ENCODE measurements at places on chromosomes 6 and 20.

DNA sequence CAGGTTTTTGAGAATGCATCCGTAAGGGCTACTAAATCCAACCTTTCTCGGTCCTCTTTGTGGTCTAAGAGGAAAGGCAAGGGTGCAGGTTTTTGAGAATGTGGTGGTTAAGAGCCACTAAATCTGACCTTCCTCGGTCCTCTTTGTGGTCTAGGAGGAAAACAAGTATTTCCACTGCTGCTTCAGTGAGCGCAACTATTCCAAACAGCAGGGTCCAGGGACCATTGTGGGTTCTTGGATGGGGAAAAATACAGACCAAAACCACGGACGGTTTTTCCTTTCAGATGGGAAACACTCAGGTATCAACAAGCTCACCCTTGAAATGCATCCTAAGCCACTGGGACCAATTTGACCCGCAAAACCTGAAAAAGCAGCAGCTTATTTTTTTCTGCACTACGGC lies 21.9 kb downstream of the BTBD9 start:
- no peak for DNase-seq

- DNase-seq: peak; percentile 44
Measured at GRCh38 chr6:165049362-165049761, 260.0 kb downstream of the C6orf118 start.

GRCh38 chr20:41738604-41739206 lies 120.5 kb upstream of the CHD6 start:
- DNase-seq: peak; percentile 76

DNA sequence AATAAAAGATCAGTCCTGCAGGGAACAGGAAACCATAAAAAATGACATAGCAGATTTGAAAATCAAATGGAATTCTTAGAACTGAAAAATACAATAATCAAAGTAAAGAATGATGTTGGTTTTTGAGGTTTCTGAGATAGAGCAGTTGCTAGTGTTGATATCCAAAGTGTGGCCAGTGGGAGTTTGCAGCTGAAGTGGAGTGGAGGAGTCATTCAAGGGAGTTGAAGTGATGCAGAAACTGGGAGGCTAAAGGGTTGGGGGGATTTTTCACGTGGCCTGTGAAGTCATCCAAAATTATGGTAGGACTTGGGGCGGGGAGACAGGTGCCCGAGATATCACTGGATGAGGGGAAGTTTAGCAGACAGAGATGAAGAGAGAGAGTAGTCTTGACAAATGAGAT lies 123.6 kb downstream of the CDC5L start:
- peak; percentile 9 for DNase-seq

- no peak for DNase-seq
Measured at GRCh38 chr6:46407776-46408530, 83.3 kb downstream of the RCAN2 start.

DNA sequence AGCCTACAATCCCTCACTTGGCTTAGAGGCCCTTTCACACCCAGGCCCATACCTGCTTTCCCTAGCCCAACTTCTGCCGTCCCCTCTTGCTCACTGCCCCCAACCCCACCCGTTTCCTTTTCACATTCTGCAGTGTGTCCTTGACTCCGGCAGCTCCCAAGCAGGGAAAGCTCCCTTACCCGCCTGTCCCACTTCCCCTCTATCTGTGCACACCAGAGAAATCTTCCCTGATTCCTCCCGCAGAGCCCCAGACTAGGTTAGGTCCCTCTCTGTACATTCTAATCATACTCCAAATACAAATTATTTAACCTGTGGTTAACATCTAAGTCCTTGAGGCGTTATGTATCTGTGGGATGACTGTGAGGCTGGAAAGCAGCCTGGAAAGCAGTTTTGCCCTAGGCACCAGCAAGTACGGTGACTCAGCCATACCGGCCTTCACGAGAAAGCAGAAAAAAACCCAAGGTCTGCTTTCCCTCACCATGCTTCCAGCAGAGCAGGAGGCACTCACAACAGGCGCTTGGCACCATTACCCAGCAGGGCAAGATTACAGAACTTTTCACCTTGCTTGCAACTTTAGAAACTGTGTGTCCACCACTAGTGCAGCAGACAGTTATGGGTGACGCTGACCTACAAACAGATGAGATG lies 22.3 kb downstream of the ELOVL5 start:
- peak; percentile 48 for DNase-seq

DNA sequence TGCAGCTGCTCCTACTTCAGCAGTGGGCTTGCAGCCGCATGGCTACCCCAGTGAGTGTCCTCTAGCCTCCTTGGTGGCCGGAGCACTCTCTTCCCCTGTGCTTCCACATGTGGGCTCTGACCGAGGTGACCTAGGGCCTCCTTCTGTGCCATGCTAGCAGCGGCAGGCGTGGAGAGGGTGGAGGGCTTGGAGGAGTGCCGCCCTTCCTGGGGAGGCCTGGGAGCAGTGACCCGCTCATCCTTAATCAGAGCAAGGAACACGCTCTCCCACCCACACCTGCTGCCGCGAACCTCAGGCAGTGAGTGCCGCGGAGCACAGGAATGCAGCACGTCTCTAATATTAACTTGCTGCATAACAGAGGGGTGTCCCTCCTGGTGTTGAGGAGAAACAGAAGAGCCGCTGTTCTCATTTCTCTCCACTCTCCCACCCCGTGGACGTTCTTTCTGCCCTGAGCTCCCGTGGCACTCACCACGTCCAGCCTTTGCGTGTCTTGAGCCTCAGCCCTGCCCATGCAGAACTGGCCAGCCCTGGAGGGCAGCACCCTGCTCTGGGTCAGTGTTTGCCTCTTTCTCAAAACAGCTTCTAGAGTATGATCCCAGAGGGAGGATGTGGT lies 31.9 kb downstream of the DUSP22 start:
- DNase-seq: no peak

DNA sequence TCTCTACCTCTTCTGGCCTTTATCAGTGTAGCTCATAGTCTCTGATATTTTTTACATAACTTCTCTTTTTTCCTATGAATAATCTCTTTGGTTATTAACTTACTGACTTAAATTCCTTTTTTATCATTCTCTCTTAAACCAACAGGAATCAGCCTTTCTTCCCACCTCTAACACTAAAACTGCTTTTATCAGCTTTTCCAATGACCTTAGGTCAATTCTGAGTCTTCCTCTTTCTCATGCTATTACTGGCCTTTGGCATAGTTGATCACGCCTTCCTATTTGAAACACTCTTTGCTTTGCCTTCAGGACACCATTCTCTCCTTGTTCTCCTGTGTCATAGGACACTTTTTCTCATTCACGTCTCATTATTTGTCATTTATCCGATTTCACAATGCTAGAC lies 8.1 kb upstream of the HINT3 start:
- DNase-seq: no peak

DNA sequence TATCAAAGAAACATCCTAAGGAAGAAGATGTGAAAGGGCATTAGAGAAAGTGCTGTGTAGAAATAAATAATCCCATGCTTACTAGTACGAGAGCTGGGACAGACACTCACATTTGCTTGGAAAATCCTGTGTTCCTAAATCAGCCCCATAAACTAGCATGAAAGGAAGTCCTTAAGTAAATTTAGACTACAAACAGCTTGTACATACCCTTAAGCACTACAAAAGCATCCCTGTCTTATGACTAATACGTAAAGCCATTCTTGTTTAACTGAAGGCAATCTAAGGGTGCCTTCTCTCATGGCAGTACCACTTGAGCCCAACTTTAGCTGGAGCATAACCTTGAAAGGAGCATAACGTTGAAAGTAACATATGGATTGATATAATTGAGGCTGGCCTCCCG lies 15.4 kb upstream of the FOXQ1 start:
- DNase-seq: no peak

DNA sequence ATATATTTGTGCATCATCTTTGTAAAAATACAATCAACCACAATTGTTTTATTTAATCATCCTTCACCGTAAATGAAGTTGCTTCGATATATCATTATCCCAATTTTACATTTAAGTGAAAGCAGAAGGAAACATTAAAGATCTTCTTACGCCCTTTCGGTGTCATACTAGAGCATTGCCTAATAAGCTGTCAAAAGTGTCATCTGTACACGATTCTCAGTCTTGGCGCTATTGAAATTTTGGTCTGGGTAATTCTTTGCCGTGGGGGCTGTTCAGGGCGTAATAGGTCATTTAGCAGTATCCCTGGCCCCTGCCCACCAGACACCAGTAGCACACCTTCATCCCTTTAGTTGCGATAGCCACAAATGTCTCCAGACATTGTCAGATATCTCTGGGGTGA lies 40.4 kb upstream of the TMEM170B start:
- DNase-seq: no peak

GRCh38 chr6:111220383-111221031 lies 133.2 kb downstream of the SLC16A10 start:
- DNase-seq: no peak
